Stimulated activated memory B cell treated with anti-CD40 and anti-IgM and Interleukin-4, amounts not matched to agents 10 μg/mL and 1 μg/mL and 100 μg/mL, for 72 hours (primary cell): ENCODE measurements at places on chromosomes 2 and 18.

DNA sequence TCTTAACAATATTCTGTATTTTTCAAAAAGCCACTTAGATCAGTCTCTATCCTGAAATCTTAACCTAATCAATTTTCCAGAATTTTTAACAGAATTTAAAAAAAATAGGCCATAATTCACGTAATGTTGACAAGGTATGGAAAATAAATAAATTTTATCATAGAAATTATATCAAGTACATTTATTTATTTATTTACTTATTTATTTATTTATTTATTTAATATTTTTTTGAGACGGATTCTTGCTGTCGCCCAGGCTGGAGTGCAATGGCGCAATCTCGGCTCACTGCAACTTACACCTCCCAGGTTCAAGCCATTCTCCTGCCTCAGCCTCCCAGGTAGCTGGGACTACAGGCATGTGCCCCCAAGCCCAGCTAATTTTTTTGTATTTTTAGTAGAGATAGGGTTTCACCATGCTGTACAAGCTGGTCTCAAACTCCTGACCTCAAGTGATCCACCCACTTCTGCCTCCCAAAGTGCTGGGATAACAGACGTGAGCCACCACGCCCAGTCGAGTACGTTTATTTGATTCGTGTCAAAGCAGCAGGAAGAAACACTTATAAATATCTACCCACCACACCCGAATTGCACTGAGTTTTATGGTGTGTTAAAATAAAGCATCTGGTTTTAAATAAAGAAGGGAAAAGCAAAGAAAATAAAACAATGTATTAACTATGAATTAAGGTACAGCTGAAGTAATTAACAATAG, 60.1 kb downstream of the DSC3 start:
- no peak overlapping the region for H3K27ac ChIP-seq
- ATAC-seq: no peak
- no peaks in the 10 kb centered on the region for H3K4me1 ChIP-seq
- H3K4me3 ChIP-seq: no peak overlapping the region
- H3K27me3 ChIP-seq: no peaks in the 10 kb centered on the region

DNA sequence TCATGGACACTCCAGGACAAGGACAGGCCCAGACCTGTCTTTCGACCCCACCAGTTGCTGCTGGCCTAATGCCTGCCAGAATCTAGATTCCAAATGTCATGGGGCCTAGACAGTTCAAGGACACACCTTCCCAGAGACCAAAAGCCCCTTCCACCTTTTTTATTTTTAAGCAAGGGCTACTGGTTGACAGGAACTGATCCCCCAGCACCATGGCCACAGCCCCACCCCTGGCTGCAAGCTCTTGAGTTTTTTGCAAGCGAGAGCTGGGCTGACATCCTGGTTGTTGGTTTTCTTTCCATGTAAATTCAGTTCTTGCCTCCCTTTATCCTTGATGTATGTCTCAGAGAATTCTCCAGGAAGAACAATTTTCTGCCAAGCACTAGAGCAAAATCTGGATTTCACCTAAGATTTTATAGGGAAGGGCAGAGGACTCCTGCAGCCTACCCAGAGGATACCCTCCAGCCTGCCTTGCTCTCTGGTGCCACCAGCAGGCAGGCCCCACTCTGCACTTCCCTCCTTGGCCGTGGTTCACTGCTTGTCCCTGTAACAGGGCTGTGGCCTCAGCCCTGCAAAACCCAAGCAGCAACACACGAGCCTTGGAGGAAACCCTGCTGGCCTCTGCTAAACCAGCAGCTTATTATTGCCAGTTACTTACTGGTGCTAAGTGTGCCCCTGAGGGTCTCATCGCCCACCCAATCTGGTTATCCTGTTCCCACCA, 97.7 kb downstream of the TWIST2 start:
- no peaks in the 10 kb centered on the region for H3K36me3 ChIP-seq
- no peak for ATAC-seq
- no peak overlapping the region for H3K4me3 ChIP-seq
- no peak overlapping the region for H3K27ac ChIP-seq
- H3K4me1 ChIP-seq: peaks cover 9% of the 10 kb centered on the region

- ATAC-seq: no peak
- H3K27ac ChIP-seq: peak overlapping the region; percentile 94
- peak overlapping the region; percentile 90 for H3K4me3 ChIP-seq
- no peaks in the 10 kb centered on the region for H3K27me3 ChIP-seq
- peaks cover 20% of the 10 kb centered on the region for H3K4me1 ChIP-seq
Measured at GRCh38 chr2:175166216-175166824, 1.7 kb downstream of the ATF2 start.

DNA sequence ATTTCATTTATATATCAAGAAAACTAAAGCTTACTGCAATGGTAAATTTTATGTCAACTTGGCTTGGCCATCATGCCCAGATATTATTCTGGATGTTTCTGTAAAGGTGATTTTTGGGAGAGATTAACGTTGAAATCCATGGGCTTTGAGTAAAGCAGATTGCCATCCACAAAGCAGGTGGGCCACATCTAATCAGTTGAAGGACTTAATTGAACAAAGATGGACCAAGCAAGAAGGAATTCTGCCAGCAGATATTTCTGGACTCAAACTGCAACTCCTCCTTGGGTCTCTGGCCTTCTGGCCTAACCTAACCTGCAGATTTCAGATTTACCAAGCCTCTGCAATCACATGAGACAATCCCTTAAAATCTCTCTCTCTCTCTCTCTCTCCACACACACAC, 77.8 kb downstream of the GYPC start:
- no peak for ATAC-seq
- H3K36me3 ChIP-seq: no peaks in the 10 kb centered on the region
- H3K4me1 ChIP-seq: no peaks in the 10 kb centered on the region

DNA sequence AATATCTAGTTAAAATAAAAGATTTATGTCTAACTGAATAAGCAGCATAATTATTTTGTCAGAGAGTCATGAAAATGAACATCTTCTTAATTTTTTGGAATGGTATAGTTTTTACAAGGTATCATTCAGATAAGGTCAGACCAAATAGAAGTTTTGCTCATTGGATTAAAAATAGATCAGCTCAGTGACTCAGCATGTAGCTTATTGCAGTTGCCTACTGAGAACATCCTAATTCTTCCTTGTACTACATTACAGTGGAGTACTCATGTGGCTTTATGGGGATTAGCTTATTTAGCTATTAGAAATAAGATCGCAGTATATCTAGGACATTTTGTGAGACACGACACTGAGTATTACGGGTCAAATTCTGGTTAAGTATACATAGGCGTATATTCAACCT, 38.2 kb upstream of the PPM1B start:
- no peak overlapping the region for H3K27ac ChIP-seq
- no peak overlapping the region for H3K4me3 ChIP-seq
- H3K27me3 ChIP-seq: no peaks in the 10 kb centered on the region
- no peaks in the 10 kb centered on the region for H3K36me3 ChIP-seq

DNA sequence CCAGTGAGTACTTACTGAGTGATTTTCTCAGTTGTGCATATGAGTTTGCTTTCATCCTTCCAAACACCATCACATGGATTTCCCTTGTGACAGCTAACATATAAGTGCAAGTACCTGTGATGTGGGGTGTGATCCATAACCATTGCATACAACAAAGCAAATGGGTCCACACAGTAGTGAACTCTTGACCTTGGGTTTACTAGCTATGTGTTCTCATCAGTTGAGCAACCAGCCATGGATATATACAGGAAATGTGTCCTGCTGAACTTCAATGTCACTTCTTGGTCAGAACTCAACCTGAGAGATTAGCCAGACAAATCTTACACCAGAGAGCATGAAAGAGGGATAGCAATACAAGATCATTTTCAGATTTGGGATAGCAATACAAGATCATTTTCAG, 420.9 kb upstream of the KCNH7 start:
- H3K36me3 ChIP-seq: no peaks in the 10 kb centered on the region
- no peak for ATAC-seq
- no peak overlapping the region for H3K27ac ChIP-seq
- H3K4me3 ChIP-seq: no peak overlapping the region

GRCh38 chr2:182942756-182943155, 76.3 kb upstream of the FRZB start:
- H3K4me3 ChIP-seq: no peak overlapping the region
- H3K27ac ChIP-seq: no peak overlapping the region
- H3K36me3 ChIP-seq: no peaks in the 10 kb centered on the region
- no peak for ATAC-seq
- H3K4me1 ChIP-seq: no peaks in the 10 kb centered on the region

GRCh38 chr2:25290811-25291495, 50.8 kb downstream of the DNMT3A start:
- ATAC-seq: no peak
- peaks cover 51% of the 10 kb centered on the region for H3K4me1 ChIP-seq
- no peaks in the 10 kb centered on the region for H3K27me3 ChIP-seq
- H3K4me3 ChIP-seq: no peak overlapping the region

DNA sequence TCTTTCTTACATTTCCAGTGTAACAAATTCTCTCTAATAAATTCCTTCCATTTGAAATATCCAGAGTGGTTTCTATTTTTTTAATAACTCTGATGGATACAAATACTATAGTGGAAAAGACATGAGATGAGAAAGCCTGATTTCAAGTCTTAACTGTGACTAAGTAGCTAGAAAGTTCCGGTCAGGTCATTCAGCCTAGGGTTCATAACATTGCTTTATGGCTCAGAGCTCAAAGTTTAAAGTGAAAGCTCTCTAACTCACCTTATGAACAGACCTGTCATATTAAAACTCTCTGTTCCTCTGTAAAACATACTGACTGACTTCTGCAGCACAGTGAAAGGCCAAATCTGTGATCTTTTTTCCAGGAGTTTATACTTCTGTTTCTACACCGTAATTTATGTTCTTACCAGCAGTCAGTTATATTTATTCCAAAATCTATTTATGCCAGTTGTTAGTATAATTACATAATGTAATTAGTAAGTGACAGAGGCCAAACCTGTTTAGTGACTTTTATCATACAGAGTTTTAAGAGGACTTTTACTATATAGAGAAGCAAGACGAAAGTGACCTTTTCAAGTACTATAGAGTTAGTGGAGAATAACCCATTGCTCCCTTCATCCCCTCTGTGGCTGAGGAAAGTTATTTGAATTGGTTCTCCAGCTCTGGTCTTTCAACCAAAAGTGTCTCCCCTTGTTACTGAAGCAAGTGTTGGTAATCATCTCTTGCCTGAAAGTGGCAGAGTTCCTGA, 118.8 kb upstream of the PDE1A start:
- H3K4me1 ChIP-seq: no peaks in the 10 kb centered on the region
- peaks cover 11% of the 10 kb centered on the region for H3K27me3 ChIP-seq
- H3K36me3 ChIP-seq: no peaks in the 10 kb centered on the region
- no peak for ATAC-seq
- H3K27ac ChIP-seq: no peak overlapping the region
- H3K4me3 ChIP-seq: no peak overlapping the region

GRCh38 chr2:80525152-80525551, 220.6 kb upstream of the LRRTM1 start:
- no peak overlapping the region for H3K4me3 ChIP-seq
- no peak overlapping the region for H3K27ac ChIP-seq

GRCh38 chr2:202040079-202040844, 6.6 kb downstream of the FZD7 start:
- no peak for ATAC-seq
- H3K27me3 ChIP-seq: peaks cover 36% of the 10 kb centered on the region
- H3K4me3 ChIP-seq: no peak overlapping the region
- H3K27ac ChIP-seq: no peak overlapping the region
- no peaks in the 10 kb centered on the region for H3K36me3 ChIP-seq

DNA sequence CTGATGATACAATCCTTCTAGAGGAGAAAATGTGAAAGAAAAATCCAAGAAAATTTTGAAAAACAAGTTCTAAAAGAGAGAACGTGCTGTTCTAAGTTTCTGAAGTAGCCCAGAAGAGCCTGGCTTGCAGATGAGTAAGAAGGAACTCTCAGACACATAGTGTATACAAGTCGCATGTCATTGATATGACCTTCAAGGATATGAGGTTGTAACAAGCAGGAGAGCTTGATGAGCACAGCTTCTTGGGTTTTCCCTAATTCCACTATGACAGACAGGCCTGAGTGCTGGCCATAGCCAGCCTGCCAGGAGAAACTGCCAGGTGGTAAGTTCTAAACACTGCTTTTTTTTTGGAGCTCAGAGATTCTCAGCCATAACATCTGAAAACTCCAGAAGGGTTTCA, 235.7 kb upstream of the SIX2 start:
- peaks cover 12% of the 10 kb centered on the region for H3K27me3 ChIP-seq
- H3K4me3 ChIP-seq: no peak overlapping the region
- H3K36me3 ChIP-seq: no peaks in the 10 kb centered on the region
- H3K27ac ChIP-seq: no peak overlapping the region
- no peaks in the 10 kb centered on the region for H3K4me1 ChIP-seq

- no peaks in the 10 kb centered on the region for H3K36me3 ChIP-seq
- no peak overlapping the region for H3K4me3 ChIP-seq
- no peaks in the 10 kb centered on the region for H3K4me1 ChIP-seq
- H3K27me3 ChIP-seq: peaks cover 32% of the 10 kb centered on the region
- H3K27ac ChIP-seq: no peak overlapping the region
Measured at GRCh38 chr18:57110290-57110689, 36.6 kb upstream of the BOD1L2 start.

DNA sequence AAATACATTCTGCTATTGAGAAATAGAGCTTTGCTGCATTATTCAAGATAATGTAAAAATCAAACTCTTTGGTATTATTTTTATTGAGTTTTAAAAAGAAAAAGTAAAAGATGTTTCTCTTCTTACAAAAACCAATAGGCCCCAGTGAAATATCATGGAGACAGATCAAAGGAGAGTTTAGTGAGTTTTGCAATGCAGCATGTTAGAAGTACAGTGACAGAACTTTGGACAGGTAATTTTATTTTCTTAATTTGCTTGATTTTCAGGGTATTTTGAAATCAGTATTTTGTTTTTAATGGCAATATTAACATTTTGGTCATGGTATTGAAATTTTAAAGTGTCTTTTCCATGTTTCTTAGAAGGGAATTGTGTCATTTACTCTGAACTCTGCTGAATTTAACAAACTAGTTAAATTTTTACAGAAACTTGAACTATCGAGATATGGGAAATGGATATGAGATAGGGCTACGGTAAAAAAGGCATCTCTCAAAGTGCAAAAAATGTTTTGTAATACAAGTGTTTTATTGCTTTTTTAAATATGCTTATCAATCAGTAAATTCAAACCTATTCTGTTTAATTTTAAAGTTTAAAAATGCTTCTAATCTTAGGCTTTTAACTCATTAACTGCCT, 13.8 kb downstream of the DNAJC10 start:
- H3K27ac ChIP-seq: no peak overlapping the region
- no peaks in the 10 kb centered on the region for H3K27me3 ChIP-seq
- no peak for ATAC-seq
- H3K36me3 ChIP-seq: peaks cover 45% of the 10 kb centered on the region

GRCh38 chr18:58937887-58938267, 73.2 kb downstream of the ZNF532 start:
- peak overlapping the region; percentile 67 for H3K27ac ChIP-seq
- H3K4me3 ChIP-seq: no peak overlapping the region
- H3K27me3 ChIP-seq: no peaks in the 10 kb centered on the region
- peaks cover 28% of the 10 kb centered on the region for H3K4me1 ChIP-seq
- peaks cover 64% of the 10 kb centered on the region for H3K36me3 ChIP-seq
- ATAC-seq: no peak

GRCh38 chr18:74381621-74382295, 66.1 kb downstream of the C18orf63 start:
- no peaks in the 10 kb centered on the region for H3K36me3 ChIP-seq
- H3K27ac ChIP-seq: no peak overlapping the region
- ATAC-seq: no peak
- no peak overlapping the region for H3K4me3 ChIP-seq

GRCh38 chr2:48109491-48110204, 203.3 kb upstream of the FBXO11 start:
- no peaks in the 10 kb centered on the region for H3K36me3 ChIP-seq
- no peak overlapping the region for H3K27ac ChIP-seq
- no peak overlapping the region for H3K4me3 ChIP-seq
- H3K27me3 ChIP-seq: no peaks in the 10 kb centered on the region
- ATAC-seq: no peak
